ENCODE measurements at places on chromosomes 13 and 19.

DNA sequence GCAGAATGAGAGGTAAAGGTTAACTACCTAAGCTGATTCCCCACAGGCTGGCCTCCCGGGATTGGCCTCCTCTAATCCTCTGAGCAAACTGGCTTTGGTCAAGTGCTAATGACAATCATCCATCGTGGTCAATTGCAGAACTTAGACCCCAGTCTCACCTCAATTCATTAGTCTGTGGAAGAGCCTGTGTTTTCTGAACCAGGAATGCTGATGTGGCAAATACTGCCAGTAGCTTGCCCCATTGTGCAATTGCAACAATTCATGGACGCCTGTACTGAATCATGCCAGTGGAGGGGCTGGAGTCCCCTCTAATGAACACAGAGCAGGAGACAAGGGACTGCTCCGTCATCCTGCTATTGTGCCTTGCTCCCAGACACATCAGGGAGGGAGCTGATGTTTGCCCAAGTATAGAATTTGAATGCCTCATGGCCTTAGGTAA is 1256.5 kb downstream of the EFNB2 start:
- ATAC-seq = no peak

DNA sequence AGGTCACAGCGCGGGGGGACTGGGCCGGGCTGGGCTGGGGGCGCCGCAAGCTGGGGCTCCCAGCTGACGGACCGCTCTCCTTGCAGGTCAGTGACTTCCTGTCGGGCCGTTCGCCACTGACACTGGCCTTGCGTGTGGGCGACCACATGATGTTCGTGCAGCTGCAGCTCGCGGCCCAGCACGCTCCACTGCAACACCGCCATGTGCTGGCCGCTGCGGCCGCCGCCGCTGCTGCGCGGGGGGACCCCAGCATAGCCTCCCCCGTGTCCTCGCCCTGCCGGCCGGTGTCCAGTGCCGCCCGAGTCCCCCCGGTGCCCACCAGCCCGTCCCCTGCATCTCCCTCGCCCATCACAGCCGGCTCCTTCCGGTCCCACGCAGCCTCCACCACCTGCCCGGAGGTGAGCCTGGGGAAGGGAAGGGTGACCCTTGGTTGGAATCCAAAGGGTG is 5.7 kb downstream of the MIDN start:
- no peak for ATAC-seq

- ATAC-seq = no peak
These were observed 27.5 kb downstream of the MICU2 start for GRCh38 chr13:21576426-21576825.

- ATAC-seq = no peak
These were observed 453 bp downstream of the ZNF256 start for GRCh38 chr19:57947088-57947418.

DNA sequence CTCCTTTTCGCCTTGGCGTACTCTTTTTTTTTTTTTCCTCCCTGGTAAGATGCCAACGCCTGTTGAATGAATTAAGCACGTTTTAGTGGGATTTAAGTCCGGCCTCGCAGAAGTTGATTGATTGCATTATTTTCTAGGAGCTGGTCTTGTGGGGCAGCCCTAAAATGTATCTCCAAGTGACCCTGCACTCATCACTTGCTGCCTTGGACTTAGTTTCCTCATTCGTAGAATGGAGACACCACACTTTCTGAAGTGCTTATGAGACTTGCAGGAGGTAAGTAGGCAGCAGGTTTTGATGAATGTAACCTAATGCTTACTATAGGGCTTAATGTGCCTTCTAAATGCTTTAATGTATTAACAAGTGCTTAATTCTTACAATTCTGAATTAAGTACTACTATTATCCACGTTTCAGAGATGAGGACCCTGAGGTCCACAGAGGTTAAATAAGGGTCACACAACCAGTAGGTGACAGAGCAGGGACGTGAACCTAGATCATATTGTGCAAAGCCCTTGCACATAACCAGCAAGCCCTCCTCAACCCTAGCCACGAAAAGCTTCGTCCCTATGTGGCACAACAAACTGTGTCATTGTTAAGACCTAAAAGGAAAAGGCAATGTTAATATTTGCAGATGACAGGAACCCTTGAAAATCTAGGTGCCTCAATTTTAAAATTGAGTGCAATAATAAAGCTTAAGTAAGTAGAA is 514 bp upstream of the ARGLU1 start:
- ATAC-seq = peak; percentile 42

DNA sequence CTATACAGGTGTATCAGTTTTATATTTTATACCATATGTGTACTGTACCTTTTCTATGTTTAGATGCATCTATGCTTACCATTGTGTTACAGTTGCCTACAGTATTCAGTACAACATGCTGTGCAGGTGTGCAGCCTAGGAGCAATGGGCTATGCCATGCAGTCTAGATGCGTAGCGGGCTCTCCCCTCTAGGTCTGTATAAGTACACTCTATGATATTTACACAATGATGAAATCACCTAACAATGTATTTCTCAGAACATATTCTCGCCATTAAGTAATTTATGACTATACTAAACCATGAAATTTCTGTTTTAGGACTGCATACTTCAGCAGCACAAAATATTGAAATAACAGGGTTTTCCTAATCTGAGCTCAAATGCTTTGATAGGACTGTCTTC is 179.6 kb downstream of the RFC3 start:
- ATAC-seq = no peak

DNA sequence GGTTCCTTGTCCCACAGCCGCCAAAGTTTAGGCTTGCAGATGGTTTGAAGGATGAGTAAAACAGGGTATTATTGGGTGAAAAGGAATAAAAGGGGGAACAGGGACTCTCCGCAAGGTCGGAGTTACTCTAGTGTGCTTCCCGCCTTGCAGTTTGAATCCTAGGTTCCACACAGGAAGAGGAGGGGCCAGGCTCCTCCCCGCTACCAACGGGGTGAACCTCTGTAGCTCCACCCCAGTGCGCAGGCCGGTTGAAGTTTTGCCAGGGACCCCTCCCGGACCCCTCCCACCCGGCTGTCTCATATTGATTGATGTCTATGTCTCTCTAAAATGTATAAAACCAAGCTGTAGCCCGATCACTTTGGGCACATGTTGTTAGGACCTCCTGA is 11.6 kb upstream of the GTF2F2 start:
- peak; percentile 77 for ATAC-seq

DNA sequence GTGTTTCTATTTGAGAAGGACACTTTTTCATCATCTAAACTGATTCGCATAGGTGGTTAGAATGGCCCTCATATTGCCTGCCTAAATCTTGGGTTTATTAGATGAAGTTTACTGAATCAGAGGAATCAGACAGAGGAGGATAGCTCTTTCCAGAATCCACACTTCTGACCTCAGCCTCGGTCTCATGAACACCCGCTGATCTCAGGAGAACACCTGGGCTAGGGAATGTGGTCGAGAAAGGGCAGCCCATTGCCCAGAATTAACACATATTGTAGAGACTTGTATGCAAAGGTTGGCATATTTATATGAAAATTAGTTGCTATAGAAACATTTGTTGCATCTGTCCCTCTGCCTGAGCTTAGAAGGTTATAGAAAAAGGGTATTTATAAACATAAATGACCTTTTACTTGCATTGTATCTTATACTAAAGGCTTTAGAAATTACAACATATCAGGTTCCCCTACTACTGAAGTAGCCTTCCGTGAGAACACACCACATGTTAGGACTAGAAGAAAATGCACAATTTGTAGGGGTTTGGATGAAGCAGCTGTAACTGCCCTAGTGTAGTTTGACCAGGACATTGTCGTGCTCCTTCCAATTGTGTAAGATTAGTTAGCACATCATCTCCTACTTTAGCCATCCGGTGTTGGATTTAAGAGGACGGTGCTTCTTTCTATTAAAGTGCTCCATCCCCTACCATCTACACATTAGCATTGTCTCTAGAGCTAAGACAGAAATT is 103.8 kb downstream of the TNFRSF19 start:
- ATAC-seq = no peak

DNA sequence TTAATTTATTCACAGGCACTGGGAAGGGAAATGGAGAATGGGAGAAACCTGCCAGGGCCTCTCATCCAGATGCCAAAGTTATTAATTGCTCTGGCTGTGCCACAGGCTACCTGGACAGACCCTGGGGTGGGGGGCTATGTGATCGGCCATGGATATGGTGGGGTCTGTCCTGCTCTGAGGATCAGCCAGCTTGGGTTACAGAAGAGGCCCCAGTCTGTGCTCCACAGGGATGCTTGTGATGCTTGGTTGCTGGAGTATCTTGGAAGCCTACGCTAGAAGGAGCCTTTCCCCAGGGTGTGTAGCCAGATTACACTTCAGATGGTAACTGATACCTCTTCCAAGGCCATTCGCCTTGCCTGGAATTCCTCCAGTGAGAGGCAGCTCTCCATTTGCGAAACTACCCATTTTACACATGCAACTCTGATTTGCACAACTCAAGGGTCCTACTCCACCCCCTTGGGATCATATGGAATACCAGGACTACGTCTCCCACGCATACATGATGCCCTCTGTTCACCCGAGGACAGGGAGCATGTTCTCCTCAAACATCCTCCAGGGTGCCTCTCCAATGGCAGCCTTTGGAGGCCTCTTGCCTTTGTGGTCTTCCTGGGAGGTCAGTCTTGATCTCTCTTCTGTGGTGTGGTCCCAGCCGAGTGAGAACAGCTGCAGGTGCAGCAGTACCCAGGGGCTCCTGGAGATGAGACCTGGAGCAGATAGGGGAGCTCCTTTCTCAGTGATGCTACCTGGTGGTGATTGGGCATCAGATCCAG is 186.6 kb upstream of the TSHZ3 start:
- peak; percentile 39 for ATAC-seq

DNA sequence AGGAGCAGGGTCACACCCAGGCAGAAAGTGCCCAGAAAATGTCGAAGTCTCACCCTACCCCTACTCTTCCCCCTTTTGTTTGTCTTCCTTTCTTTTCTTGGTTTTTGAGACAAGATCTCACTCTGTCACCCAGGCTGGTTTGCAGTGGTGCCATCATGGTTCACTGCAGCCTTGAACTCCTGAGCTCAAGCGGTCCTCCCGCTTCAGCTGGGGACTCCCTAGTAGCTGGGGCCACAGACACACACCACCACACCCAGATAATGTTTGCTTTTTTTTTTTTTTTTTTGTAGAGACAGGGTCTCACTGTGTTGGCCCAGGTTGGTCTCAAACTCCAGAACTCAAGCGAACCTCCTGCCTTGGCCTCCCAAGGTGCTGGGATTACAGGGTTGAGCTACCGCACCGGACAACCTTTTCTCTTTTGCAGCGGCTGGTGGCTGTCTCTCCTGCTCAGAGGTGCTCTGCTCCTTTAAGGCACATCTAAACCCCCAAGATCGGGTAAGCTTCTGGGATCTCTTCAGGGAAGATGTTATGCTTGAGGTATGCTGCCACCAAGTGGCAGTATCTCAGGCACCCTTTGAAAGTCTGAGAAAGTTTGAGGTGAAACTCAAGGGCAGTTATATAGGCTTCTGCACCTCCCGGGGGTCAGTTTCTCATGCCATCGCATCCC is 22.4 kb upstream of the EBI3 start:
- no peak for ATAC-seq

GRCh38 chr19:49875857-49876421 is 1.2 kb downstream of the AKT1S1 start:
- peak; percentile 9 for ATAC-seq

DNA sequence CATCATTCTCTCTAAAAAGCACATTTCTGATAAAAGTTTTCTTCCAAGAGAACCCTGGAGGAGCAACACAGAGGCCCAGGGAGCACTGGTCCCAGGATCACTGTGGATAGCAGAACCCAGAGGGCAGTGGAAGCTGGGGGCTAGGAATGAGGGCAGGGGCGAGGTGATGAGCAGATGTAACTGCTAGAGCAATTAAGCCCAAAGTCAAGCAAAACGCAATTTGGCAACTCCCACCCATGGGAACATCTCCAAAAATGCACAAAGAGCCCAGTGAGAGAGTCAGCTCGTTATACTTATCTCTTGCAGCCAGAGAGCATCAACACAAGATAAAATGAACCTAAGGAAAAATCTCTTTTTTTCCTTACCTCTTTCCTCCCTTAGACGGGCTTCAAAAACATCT is 284.2 kb downstream of the TBC1D4 start:
- no peak for ATAC-seq

GRCh38 chr13:113219256-113219940 is 10.0 kb downstream of the CUL4A start:
- ATAC-seq = no peak

GRCh38 chr19:35559281-35559659 is 4.2 kb downstream of the ATP4A start:
- ATAC-seq = peak; percentile 95

GRCh38 chr19:10878253-10878652 is 6.9 kb downstream of the CARM1 start:
- ATAC-seq = peak; percentile 28

- no peak for ATAC-seq
These were observed 550.1 kb downstream of the DACH1 start for GRCh38 chr13:71316792-71317363.

DNA sequence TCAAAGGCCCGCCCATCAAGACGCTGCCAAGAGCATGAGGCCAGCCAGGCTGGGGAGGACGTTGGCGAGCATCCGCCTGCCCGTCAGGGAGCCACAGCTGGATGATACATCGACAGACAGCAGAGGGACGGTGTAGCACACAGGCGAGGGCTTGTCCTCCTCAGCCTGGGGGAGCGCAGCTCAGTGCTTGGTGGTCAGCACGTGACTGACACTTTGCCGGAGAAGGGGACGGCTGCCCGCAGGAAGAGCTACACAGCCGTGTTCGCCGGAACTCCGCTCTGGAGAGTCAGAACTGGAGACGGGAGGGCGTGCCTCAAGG is 34.1 kb downstream of the CSNK1G2 start:
- no peak for ATAC-seq

All from stimulated activated memory B cell treated with anti-CD40 and anti-IgM and Interleukin-4, amounts not matched to agents 10 μg/mL and 1 μg/mL and 100 μg/mL, for 72 hours (primary cell).